Stomach (tissue), 19 donors: ENCODE measurements at places on chromosomes 16 and 17. TPM values are rescaled to one million over a fixed set of nuclear protein-coding genes. Genes with fewer than 3 reads are reported as not detected.

TBC1D10B gene
- polyA plus RNA-seq, result 22.0 TPM

HS3ST4 gene
- 0.58 TPM for polyA plus RNA-seq

PRDM7 gene
- not detected for polyA plus RNA-seq

TBCD gene
- polyA plus RNA-seq, result 75.3 TPM

- H3K4me3 ChIP-seq, result no peak overlapping the region
- DNase-seq, result no peak
- H3K36me3 ChIP-seq, result no peaks in the 10 kb centered on the region
- H3K27me3 ChIP-seq, result no peaks in the 10 kb centered on the region
- H3K4me1 ChIP-seq, result no peaks in the 10 kb centered on the region
- H3K27ac ChIP-seq, result no peak overlapping the region
These were observed 153.4 kb downstream of the TMEM114 start for GRCh38 chr16:8436931-8437330.

GRCh38 chr16:77711775-77712174 is 10.5 kb upstream of the NUDT7 start:
- no peaks in the 10 kb centered on the region for H3K36me3 ChIP-seq
- DNase-seq, result peak; percentile 43
- H3K27me3 ChIP-seq, result no peaks in the 10 kb centered on the region
- no peak overlapping the region for H3K27ac ChIP-seq
- H3K4me1 ChIP-seq, result no peaks in the 10 kb centered on the region

- no peaks in the 10 kb centered on the region for H3K27me3 ChIP-seq
- no peak overlapping the region for H3K27ac ChIP-seq
- H3K4me3 ChIP-seq, result no peak overlapping the region
These were observed 506.1 kb downstream of the CDH11 start for GRCh38 chr16:64615630-64616280.

DNA sequence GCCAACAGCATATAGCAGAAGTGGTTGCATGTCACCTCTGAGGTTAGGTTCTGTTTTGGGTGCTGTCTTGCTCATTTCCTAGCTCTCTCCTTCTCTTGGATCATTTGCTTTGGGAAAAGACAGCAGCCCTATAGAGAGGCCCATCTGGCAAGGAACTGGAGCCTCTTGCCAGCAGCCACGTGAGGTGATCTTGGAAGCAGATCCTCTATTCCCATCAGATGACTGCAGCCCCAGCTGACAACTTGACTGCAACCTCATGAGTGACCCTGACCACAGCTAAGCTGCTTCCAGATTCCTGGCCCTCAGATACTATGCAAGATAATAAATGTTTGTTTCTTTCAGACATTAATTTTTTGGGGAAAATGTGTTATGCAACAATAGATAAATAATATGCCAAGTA is 213.3 kb upstream of the HS3ST4 start:
- no peaks in the 10 kb centered on the region for H3K27me3 ChIP-seq
- no peak overlapping the region for H3K4me3 ChIP-seq
- no peaks in the 10 kb centered on the region for H3K4me1 ChIP-seq

GRCh38 chr17:71304498-71305158 is 816.2 kb upstream of the SOX9 start:
- no peaks in the 10 kb centered on the region for H3K36me3 ChIP-seq
- no peak overlapping the region for H3K27ac ChIP-seq
- no peak overlapping the region for H3K4me3 ChIP-seq
- DNase-seq, result no peak

GRCh38 chr16:84511831-84512230 is 7.4 kb upstream of the MEAK7 start:
- no peak overlapping the region for H3K27ac ChIP-seq
- H3K27me3 ChIP-seq, result no peaks in the 10 kb centered on the region
- peaks cover 30% of the 10 kb centered on the region for H3K4me1 ChIP-seq

- DNase-seq, result no peak
- no peaks in the 10 kb centered on the region for H3K27me3 ChIP-seq
- H3K27ac ChIP-seq, result peak overlapping the region; percentile 84
- peaks cover 24% of the 10 kb centered on the region for H3K36me3 ChIP-seq
These were observed 839 bp downstream of the PLD2 start for GRCh38 chr17:4807605-4808377.

- no peaks in the 10 kb centered on the region for H3K4me1 ChIP-seq
- H3K36me3 ChIP-seq, result no peaks in the 10 kb centered on the region
- H3K27ac ChIP-seq, result no peak overlapping the region
- DNase-seq, result no peak
- no peak overlapping the region for H3K4me3 ChIP-seq
These were observed 125.2 kb downstream of the C16orf78 start for GRCh38 chr16:49498666-49499413.

- peak; percentile 87 for DNase-seq
- H3K4me1 ChIP-seq, result peaks cover 67% of the 10 kb centered on the region
- H3K27me3 ChIP-seq, result no peaks in the 10 kb centered on the region
- H3K4me3 ChIP-seq, result peak overlapping the region; percentile 48
- peak overlapping the region; percentile 13 for H3K27ac ChIP-seq
- peaks cover 5% of the 10 kb centered on the region for H3K36me3 ChIP-seq
These were observed 768 bp upstream of the TBX6 start for GRCh38 chr16:30092373-30093010.

GRCh38 chr16:20849589-20850390 is 43.5 kb downstream of the REXO5 start:
- no peaks in the 10 kb centered on the region for H3K36me3 ChIP-seq
- peaks cover 46% of the 10 kb centered on the region for H3K4me1 ChIP-seq
- H3K27me3 ChIP-seq, result no peaks in the 10 kb centered on the region
- peak overlapping the region; percentile 73 for H3K27ac ChIP-seq
- peak; percentile 84 for DNase-seq
- no peak overlapping the region for H3K4me3 ChIP-seq

GRCh38 chr16:17328932-17329331 is 141.8 kb downstream of the XYLT1 start:
- peak overlapping the region; percentile 34 for H3K27ac ChIP-seq
- no peaks in the 10 kb centered on the region for H3K4me1 ChIP-seq
- H3K36me3 ChIP-seq, result no peaks in the 10 kb centered on the region
- H3K4me3 ChIP-seq, result no peak overlapping the region
- H3K27me3 ChIP-seq, result no peaks in the 10 kb centered on the region
